Left ventricle myocardium inferior (tissue), 1 donor: ENCODE measurements at places on chromosomes 11 and 22. TPM values are rescaled to one million over a fixed set of nuclear protein-coding genes. Genes with fewer than 3 reads are reported as not detected.

Gene BAIAP2L2
- total RNA-seq = 0.16 TPM

Gene PRR33
- total RNA-seq = 2.4 TPM

Gene MS4A4E
- total RNA-seq = 0.93 TPM

Gene OR8D4
- total RNA-seq = not detected

Gene YAP1
- 67.9 TPM for total RNA-seq

Gene OR5D16
- not detected for total RNA-seq
